ENCODE measurements at places on chromosomes 3 and 15.

DNA sequence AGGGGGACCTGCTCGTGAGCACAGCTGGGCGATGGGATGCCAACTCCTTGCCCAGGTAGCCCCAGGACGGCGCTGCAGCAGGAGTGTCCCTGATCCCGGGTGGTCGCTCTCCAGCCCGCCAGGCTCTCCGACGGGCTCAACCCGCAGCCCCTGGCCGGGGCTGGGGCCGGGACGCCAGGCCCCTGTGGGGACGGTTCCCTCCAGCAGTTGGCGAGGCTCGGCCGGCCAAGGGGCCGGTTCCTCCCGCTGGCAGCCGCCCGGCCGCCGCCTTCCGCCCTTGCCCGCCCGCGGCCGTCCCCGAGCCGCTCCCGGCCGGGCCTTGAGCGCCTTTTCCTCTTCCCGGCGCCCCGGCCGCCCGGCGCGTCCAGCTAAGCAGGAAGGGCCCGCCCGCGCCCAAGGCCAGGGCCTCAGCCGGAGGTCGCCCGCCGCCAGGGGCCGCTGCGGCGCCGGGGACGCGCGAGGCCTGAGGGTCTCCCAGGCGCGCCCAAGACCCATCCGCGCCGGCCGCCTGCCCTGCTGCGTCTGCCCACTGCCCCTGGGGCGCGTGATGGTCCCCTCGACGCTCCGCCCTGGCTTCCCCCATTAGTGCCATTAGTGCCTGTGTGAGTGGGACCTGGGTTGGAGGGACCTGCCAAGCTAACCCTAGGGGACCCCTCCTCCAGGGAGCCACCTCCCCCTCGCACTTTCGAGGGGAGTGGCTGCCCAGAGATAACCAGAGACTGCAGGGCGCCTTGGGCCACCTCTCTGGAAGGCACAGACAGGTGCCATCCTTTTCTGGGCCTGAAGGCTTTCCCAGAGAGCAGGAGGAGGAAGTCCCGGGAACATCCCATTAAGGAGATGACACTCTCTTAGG is 106.4 kb downstream of the FBLN2 start:
- DNase-seq: peak; percentile 83

DNA sequence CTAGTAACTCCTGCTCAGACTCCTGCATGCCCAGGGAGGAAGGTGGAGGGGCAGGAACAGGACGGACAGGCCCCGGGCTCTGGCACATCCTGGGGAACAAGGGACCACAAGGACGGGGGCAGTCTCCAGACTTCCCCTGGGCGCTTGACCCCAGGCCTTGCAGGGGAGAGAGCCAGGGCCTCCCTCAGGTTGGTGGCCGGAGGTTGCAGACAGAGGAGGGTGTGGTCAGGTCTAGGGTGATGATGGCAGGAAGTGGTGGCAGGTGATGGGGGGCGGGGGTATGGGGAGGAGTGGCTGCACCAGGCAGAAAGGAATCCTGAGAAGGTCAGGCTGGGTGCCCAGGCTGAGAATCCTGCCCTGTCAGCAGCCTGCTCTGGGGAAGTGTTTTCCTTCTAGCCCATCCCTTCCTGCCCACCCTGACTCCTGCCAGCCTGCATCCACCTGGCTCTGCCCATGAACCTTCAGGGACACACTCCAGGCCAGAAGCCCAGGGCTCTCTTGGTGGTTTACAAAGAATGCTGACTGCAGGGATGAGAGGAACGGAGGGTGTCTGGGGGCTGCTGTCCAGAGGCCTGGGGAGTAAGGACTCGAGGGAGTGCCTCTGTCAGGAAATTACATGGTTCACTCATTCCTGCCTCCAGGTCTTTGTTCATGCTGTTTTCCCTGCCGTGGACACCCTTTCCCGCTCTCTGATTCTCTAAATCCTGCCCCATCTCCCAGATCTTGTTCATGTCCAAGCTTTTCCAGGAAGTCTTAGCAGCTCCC is 15.8 kb downstream of the LOXL1 start:
- no peak for DNase-seq

- no peak for DNase-seq
Measured at GRCh38 chr15:85950101-85950500, 129.6 kb upstream of the AGBL1 start.

DNA sequence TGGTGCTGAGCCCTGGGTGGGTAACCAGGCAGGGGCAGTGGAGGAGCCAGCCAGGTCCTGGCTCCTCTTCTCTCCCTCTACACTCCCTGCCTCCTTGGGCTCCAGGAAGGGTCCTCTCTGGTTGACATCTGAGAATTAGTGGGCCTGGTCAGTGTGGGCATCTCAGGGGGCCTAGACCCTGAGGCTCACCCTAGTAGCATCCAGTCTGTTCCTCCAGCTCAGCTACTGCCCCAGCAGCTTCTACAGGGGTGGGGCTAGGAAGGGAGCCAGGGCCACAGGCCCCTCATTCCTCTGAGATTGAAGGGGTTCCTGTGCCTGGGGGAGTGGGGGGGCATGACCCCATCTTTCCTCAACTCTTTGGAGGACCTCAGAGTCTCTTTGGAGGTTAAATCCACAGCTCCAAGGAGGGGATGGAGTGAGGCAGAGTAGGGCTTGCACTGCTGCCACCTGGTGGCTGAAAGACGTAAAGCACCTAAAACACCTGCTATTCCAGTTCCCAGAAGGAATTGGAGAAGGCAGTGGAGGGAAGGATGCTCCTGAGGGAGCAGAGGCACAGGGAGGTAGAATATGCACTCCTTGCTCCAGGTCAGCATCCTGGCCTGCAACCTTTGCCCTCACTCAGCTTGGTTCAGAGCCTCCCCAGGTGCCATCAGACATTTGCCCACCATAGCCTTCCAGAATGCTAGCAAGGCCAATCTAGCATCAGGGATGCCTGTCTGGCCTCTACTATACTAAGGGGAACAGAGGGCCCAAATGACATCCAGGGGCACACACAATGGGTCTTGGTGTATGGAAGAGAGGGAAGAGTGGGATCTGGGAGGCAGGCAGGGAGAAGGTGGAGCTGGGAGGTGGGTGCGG is 25.1 kb downstream of the C3orf18 start:
- DNase-seq: peak; percentile 86

- no peak for DNase-seq
Measured at GRCh38 chr15:35330048-35330695, 215.8 kb downstream of the DPH6 start.

- DNase-seq: no peak
Measured at GRCh38 chr15:60656041-60656440, 177.1 kb upstream of the ICE2 start.

GRCh38 chr3:123290962-123291361 is 89.2 kb downstream of the SEC22A start:
- DNase-seq: no peak

DNA sequence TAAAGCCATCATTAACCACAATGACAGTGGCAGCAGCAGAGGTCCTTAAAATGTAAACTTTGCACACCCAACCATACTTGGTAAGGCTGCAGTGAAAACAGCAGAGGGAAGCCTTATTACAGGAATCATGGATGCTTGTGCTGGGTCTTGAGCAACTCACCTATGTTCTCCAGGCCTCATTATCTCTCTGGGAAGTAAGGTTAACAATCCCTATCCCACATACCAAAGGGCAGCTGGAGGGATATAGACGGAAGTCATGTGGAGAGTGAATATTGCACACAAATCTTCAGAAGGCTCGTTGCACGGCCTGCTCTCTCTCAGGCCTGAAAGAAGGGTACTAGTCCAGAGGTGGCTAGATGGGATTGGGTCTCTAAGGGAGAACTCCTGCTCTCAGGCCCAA is 25.8 kb upstream of the CELF6 start:
- DNase-seq: no peak

GRCh38 chr3:30227571-30228301 is 378.7 kb upstream of the TGFBR2 start:
- no peak for DNase-seq

DNA sequence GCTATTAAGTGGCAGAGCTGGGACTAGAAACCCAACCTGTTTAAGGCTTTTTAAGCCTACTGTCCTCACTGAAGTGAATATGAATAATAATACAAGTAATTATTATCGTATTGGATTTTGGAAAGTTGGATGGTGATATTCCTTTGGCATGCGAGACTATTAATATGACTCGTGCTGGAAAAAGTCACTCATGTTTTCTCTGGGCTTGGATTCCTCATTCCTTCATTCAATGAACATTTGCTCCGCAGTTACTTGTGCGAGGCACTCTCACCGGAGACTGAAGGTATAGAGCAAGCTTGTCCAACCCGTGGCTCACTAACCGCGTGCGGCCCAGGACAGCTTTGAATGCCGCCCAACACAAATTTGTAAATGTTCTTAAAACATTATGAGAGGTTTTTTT is 694 bp downstream of the PLAAT1 start:
- DNase-seq: no peak

- DNase-seq: no peak
Measured at GRCh38 chr3:189040656-189041335, 131.0 kb upstream of the TPRG1 start.

GRCh38 chr3:77283108-77283507 is 243.2 kb downstream of the ROBO2 start:
- no peak for DNase-seq

- DNase-seq: no peak
Measured at GRCh38 chr3:81024560-81024959, 736.9 kb downstream of the GBE1 start.

GRCh38 chr15:75064846-75065245 is 41.5 kb downstream of the PPCDC start:
- no peak for DNase-seq

- no peak for DNase-seq
Measured at GRCh38 chr3:171901615-171902312, 58.6 kb downstream of the TMEM212 start.

All from mesothelial cell of epicardium (in vitro differentiated cells).